ENCODE measurements at places on chromosomes 2 and 18.

GRCh38 chr18:9870431-9871008 is 15.3 kb upstream of the TXNDC2 start:
- no peak for DNase-seq

DNA sequence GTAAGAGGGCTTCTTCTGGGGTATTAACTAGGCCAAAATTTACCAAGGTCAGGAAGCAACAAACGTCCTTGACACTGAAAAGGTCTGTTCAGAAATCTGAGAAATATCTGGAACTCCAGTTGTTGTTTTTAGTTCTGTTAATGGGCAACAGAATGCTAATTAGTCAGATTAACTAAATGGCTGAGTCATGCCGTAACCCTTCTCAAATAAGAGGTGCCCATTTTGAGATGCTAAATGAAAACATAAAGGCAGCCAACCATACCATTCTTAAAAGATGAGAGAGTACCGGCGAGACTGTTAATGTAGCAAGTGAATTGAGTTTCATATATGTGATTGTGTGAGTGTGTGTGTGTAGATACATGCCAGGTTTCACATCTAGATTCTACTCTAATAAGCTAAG is 147.9 kb upstream of the GAREM1 start:
- no peak for DNase-seq

- DNase-seq, result no peak
Measured at GRCh38 chr2:207317378-207317984, 151.7 kb upstream of the KLF7 start.

DNA sequence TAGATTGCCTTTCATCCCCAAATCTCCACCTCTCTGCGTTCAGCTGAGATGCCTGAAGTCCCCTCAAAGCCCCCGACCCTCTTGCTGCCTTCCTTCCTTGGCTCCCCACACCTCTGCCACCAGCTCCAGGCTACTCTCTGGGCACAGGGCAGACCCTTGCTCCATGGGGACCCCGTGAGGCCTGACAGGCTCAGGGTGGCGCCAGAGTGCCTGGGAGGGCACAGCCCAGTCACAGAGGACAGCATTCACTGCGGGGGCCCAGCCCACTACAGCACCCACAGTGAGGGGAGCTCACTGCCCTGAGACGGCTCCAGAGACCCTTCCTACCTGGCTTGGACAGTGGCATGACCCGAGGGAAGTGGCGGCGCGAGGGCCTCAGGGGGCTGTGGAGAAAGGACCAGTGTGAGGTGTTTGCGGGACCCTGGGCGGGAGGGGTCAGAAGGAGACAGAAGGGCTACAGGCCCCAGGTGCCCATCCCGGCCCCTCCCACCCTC is 51.0 kb downstream of the AQP12A start:
- no peak for DNase-seq

- DNase-seq, result no peak
Measured at GRCh38 chr2:68822207-68822872, 48.9 kb downstream of the BMP10 start.

DNA sequence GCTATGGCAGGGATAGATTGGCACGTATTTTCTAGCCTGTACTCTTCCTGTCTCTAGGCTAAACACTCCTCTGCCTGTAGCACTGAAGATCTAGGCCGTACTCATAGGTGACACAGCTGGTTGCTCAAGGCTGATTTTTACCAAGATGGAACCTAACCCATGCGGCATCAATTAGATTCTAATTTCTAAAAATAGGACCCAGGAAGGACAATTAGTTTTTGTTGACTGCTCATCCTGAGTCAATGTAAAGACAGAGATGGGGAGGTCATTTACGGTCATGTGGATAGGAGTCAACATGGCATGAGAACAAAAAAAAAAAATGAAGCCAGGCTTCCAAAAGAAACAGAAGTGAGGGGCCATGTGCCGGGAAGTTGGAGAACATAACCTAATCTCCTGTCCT is 360.7 kb upstream of the ETAA1 start:
- DNase-seq, result no peak

- no peak for DNase-seq
Measured at GRCh38 chr18:50422286-50422898, 47.5 kb downstream of the SKA1 start.

DNA sequence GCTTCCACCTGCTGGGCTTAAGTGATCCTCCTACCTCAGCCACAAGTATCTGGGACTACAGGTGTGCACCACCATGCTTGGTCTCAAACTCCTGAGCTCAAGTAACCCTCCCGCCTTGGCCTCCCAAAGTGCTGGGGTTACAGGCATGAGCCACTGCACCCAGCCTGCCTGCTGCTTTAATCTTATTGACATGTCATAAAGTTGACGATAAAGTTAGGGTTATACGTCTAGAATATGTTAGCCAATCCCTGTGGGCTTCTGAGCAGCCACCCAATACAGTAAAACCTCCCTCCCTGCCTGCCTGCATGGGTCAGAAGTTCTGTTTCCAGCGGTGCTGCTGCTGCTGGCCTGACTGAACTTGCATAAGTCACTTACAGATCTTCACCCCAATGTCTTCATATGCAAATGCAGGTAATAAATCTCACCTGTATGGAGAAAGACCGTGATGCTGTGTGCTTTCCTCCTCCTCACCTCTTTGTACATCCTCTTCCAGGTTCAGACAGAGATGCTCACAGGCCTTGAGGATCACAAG is 30.1 kb downstream of the TGIF1 start:
- no peak for DNase-seq

DNA sequence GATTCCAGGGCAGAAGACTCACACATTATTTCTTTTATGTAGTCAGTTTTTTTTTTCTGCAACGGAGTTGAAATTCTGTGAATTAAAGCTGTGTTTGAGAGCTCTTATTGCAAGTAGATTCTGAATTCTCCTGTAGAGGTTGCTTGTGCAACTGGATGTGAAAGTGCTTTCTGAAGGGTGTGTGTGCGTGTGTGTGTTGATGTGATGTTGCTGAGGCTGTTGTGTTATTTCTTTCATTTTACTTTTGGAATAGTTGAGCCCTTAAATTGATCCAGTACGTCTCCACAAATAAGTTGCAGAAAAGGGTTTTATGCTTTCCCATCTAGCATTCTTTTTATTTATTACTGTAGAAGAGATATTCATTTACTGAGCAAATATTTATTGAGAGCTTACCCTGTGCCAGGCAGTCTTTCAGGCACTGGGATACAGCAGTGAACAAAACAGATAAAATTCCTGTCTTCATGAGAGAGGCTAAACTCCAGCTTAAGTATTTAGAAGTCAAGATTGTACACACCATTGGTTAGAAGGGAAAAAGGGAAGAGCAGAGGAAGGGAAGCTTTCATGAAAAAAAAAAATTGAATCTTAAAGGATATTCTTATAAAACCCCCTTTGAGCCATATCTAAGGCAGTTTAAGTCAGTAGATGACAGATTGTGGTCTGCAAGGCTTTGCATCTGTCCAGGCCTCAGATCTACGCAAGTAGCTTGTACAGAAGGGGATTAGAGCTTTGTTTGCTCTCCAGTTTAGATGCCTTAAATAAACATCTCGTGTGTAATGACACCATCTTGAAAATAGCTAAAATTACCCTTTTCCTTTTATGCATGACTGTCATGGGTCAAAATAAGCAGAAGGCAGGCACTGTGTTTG is 58.2 kb downstream of the MYO1B start:
- no peak for DNase-seq

GRCh38 chr2:156537141-156537540 is 101.0 kb downstream of the GPD2 start:
- peak; percentile 22 for DNase-seq

- DNase-seq, result no peak
Measured at GRCh38 chr2:135202751-135203150, 150.7 kb downstream of the RAB3GAP1 start.

GRCh38 chr2:133658020-133658903 is 90.0 kb upstream of the NCKAP5 start:
- DNase-seq, result no peak

- peak; percentile 84 for DNase-seq
Measured at GRCh38 chr2:160576054-160576499, 82.5 kb upstream of the RBMS1 start.

- no peak for DNase-seq
Measured at GRCh38 chr2:17427401-17427800, 90.8 kb downstream of the RAD51AP2 start.

DNA sequence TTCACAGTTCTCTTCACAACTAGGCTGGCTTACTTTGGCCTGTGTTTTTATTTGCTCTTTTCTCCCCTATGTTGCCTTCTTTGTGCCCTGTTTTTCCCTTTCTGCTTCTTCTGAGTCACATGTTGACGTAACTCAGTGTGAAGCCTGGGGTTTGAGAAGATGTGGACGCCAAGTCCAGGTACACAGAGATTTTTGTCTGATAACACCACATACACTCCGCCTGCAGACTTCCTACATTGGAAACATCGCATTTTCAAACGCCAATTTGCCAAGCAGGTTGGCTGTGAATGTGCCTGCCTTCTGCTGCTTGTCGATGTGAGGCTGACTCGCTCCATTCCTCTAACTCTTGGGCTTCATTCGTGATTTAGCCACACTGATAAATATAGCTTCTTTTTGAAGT is 62.6 kb upstream of the FN1 start:
- no peak for DNase-seq

- DNase-seq, result no peak
Measured at GRCh38 chr2:151287513-151288250, 1.8 kb downstream of the NMI start.

- no peak for DNase-seq
Measured at GRCh38 chr2:11748018-11748860, 1.8 kb downstream of the LPIN1 start.

Measured in skin of body (tissue), 3 donors.